Daoy (cell line): ENCODE measurements at places on chromosomes 16 and 17. TPM values are rescaled to one million over a fixed set of nuclear protein-coding genes. Genes with fewer than 3 reads are reported as not detected.

Gene CORO1A
- 4.3 and 25.4 TPM in 2 replicates for total RNA-seq

Gene TNRC6A
- 12.9 and 28.6 TPM in 2 replicates for total RNA-seq

Gene MMP2
- total RNA-seq: 143 and 147 TPM in 2 replicates

Gene ITGAX
- total RNA-seq: 0.42 and 1.5 TPM in 2 replicates

- no peak for DNase-seq
Observed at GRCh38 chr17:77306048-77306789, 165.4 kb downstream of the SEC14L1 start.

- peak; percentile 73 for DNase-seq
Observed at GRCh38 chr17:31339906-31340661, 18.7 kb upstream of the EVI2A start.

DNA sequence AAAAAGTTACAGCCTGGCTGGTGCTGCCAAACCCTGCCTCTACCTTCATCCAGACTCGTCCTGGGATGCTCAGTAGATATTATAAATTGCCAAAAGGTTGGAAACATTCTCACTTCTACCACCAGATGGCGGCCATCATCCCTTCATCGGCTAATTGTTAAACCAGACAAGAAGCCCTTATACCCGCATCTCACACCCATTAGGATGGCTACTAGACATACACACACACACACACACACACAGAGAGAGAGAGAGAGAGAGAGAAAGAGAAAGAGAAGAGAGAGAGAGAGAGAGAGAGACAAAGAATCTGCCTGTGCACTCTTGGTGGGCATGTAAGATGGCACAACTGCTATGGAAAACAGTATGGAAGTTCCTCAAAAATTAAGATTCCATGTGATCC, 15.0 kb upstream of the SCIMP start:
- peak; percentile 71 for DNase-seq

- no peak for DNase-seq
Observed at GRCh38 chr16:29664091-29664921, 1.3 kb downstream of the SPN start.
